ENCODE measurements at places on chromosomes 11 and 22.

DNA sequence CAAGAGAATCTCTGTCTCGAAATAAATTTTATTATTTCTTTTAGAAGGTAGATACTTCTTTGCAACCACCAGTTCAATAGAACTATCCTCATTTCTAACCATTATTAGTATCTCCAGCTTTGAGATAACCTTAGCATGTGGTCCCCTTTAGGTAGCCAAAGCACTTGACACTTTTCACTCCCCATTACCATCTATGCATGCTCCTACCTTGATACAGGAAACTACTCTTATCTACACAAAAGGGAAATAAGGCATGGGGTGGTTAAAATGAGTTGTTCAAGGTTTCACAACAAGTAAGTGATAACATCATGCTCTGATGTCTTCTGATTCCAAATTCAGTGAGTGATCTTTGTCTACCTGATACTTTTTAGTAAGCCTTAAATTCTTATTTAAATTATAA, 308.2 kb upstream of the CHORDC1 start:
- DNase-seq = no peak

DNA sequence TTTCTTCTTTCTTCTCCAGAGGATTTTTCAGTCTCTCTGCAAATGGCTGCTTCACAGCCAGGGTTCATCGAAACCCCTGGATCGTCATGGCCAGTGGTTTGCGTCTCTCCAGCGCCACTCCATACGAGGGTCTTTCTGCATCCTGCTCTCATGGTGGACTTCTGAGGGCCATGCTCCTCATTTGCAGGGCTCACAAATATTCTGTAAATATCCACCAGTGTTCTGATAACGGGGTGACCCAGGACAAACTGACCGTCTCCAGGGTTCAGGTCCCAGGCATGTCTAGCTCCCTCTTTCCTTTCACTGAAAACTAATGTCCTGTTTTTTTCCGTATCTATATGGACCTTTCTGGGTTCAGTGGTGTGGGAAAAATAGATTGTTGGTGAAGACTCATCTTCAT, 15.7 kb upstream of the VPREB1 start:
- no peak for DNase-seq

DNA sequence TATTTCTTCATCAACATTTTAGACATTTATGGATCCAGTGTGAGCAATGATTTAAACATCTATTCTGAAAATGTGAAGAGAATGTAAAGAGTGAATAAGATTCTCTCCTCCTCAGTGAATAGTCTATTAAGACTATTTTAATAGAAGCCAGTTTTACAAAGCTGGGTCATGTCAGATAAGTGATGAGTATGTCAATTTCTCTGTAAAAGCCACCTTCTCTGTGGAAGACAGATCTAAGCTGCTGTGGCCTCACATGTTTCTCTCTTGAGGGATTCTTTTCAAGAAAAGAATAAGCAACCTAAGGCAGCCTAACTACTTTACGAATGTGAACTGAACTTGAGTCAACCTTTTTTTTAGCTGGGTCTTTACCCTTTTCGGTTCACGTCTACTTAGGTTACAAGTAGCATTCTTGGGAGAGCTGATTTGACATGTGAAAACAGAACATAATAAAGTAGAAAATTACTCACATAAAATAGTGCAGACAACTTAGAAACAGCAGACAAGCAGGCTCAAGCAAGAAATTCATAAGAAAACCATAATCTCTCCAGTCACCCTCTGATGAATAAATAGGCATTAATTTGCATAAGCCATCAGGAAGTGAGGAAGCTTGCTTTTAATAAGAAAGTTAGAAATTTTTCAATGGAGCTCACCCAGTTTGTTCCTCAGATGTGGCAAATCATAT, 9.9 kb downstream of the CTSC start:
- DNase-seq = no peak

DNA sequence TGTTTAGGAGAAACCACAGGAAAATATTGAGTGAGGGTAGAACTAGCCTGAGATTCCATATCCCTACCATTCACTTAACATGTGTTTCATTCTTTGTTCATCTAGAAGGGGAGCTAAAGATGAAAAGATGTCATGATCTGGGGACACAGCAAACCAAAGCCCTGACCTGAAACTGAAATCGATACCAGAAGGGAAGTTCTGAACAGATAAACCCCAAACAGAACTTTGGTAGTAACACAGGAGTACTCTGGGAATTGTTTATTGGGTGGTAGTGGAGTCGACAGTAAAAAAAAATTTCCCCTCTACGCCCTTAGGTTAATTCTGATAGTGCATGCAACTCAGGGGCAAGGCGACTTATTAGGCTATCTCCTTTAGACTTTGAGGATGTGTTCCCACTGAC, 27.2 kb downstream of the OR2AT4 start:
- DNase-seq = no peak
